Kidney capillary endothelial cell (primary cell): ENCODE measurements at places on chromosomes 6 and 20.

- no peak for DNase-seq
Observed at GRCh38 chr6:40252531-40253258, 318.4 kb upstream of the MOCS1 start.

- DNase-seq = no peak
Observed at GRCh38 chr6:654136-654535, 2.8 kb downstream of the HUS1B start.

- no peak for DNase-seq
Observed at GRCh38 chr6:158629367-158630221, 14.9 kb downstream of the DYNLT1 start.

- DNase-seq = no peak
Observed at GRCh38 chr6:72798196-72798595, 176.3 kb downstream of the KCNQ5 start.
